ENCODE measurements at places on chromosomes 12 and 14.

DNA sequence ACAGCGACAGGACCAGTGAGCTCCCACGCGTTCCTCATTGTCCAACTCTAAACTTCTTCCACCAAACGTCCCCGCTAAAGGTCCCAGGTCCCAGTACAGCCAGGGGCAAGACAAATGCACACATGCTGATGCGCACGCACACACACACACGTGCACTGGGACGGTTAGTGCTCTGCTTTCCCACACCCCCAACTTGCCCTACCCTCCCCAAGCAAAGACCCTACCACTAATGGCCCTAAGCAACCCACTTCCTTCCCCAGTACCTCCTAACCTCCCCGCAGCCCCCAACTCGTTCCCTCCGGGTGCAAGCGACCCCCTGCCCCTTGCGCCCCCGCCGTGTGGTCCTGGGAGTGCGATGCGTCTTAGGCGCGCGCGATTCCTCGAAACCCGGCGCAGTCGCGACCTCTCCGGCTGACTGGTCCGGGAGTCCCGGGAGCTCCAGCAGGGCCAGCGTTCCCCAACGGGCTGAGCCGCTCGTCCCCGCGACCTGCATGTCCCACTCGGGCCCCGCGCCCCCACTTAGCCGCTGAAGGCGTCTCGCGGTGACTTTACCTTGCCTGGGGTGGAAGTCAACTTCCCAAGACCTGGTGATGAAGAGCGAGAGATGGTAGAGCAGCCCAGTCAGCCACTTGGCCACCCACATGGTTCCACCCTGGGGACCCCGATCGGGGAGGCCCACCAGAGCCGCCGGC, 578 bp downstream of the ADAMTS20 start:
- no peak for DNase-seq

GRCh38 chr14:74572726-74573301, 39.2 kb downstream of the LTBP2 start:
- peak; percentile 77 for DNase-seq

DNA sequence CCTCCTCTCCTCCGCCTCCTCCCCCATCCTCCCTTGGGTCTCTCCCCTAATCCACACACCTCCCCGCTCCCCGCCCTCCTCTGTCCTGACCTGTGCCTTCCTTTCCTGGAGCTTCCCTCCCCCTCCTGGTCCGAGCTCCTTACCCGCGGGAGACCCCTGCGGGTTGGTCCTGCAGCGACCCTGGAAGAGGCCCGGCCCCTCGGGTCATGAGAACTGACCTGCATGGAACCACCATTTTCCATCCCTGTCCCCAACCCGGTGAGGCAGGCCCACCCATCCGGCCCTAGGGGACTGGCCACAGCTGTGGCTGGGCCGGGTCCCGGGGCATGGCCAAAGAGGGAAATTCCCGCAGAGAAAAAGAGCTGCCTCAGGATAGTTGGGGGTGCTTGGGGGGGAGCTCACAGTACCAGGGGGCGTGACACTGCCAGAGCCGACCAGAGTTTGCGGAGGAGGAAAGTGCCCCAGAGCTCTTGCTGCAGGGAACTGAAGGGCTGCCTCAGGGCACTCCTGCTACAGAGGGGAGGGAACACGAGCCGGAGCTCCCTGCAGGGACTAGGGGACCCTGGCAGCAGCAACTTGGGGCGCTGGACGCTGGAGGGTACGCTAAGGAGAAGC, 613 bp downstream of the ARHGEF40 start:
- DNase-seq, result peak; percentile 66

DNA sequence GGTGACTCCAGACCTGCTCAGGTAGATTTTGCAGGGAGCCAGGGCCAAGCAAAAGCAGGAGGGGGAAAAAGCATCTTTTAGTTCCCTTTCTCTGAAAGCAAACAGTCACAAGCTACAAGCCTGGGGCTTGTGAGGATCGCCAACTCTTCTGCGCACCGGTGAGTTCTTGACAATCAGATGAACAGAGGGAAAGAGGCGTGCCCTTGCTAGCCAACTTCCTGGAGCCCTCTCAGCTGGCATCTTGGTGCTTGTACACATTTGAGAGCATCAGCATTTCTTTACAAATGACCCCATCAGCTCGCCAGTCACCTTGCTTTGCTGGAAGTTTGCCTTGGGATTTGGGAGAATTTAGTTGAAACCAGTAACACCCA, 55.5 kb downstream of the ZNF664 start:
- no peak for DNase-seq

- DNase-seq, result no peak
Observed at GRCh38 chr12:1007276-1007675, 16.3 kb downstream of the ERC1 start.

DNA sequence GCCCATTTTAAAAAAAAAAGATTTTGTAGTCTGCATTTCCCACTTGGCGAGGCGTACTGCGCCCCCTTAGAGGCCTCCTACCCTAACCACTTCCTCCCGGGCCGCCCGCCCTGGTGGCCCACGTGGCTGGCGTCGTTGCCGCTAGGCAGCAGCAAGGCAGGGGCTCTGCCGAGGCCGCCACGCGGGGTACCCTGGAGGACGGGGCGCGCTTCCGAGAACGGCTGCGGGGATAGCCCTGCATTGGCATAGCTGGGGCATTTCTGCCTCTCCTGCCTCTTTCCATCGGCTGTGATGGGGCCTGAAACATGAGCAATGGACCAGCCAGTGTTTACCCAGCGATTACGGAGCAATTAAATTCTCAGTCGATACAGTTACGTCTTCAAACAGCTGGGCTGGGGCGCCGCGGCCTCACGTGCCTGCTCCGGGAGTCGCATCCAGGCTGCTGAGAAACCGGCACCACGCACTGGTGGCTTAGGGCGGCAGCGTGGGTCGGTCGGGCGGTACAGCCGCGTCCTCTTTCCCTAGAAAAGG, 38.0 kb downstream of the IQSEC3 start:
- no peak for DNase-seq

- no peak for DNase-seq
Observed at GRCh38 chr12:27844366-27845090, 64.5 kb upstream of the MANSC4 start.

DNA sequence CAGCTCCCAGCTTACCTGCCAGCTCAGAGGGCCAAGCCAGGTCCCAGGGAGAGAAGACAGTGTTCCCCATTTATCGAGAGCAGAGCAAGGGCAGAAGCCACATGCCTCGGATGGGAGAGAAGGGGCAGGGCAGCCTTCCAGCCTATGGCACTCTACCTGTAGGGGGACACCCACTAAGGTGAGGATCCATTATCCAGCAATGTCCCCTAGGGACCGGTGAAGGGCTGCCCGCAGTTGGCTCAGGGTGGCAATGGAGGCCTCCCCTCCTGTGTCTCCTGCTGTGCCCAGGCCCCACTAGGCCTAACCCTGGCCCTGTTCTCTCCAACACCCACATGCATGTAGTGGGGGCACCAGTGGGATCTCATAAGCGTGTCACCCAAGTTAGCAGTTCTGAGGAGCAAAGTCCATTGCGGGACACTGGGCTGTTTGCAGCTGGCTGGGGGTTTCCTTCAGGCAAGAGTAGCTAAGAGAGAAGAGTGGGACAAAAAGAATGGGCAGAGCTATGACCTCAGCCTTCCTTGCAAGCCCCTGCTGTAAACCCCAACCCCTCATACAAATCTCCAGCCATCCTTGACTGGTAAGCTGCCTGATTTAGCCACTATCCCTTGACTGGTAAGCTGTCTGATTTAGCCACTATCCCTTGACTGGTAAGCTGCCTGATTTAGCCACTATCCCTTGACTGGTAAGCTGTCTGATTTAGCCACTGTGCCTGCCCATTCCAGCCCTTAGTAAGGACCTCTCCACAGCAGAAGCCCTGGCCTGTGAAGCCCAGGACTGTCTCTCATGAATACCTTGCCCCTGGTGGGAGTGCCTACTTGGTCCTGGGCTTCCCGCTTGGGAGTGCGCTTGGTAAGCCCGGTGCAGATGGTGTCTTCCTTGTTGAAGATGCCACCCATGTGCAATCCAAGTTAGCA, 5.2 kb upstream of the ASB2 start:
- no peak for DNase-seq

Measured in kidney glomerular epithelial cell (primary cell).